DMS79 treated with DMSO at 0.1 percent for 48 hours (cell line): ENCODE measurements at places on chromosomes 13 and 19.

GRCh38 chr19:4328243-4328990, 10.2 kb downstream of the STAP2 start:
- DNase-seq, result no peak

GRCh38 chr19:5694167-5694955, 4.3 kb downstream of the RPL36 start:
- no peak for DNase-seq

DNA sequence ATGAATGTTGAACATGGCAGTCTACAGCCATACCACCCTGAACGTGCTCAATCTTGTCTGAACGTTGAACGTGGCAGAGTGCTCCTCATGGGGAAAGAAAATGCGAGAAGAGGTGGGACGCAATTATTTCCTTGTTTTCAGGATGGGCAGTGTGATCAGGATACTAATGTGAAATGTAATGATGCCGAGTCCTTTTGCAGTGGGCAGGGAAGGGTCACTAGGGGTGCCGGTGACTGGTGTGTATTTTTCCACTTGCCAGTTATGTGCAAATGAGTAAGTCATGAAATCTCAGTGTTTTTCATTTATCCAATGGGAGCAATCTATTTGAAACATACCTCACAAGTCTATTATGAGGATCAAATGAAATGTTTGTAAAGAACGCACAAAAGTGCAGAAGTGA, 84.8 kb downstream of the LNX2 start:
- no peak for DNase-seq

GRCh38 chr19:55325172-55325571, at the start of gene TMEM150B:
TMEM150B (minus strand) TSS chr19:55325341; CDS start chr19:55321036, 4,305 bp downstream.
- DNase-seq, result no peak

- DNase-seq, result no peak
These were observed at the start of gene LILRA2 for GRCh38 chr19:54573330-54573872. LILRA2 (plus strand) TSS chr19:54573790; CDS start chr19:54573879, 89 bp downstream.

DNA sequence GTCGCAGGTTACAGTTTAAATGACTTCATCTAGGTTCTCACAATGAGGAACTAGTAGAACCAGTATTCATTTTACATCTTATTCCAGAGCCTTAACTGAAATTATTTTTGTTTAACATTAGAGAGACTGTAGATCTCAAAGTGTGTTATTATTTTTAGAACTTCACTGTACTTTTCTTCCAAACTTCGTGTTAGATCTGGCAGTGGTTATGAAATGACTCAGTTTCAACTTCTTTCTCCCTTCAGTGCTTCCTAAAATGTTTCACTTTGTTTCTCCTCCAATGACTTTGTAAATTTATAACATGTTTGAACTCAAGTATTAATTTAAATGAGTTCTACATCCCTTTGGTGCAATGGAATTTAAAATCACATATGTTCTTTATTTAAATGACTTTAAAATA, 139.3 kb downstream of the PCDH9 start:
- DNase-seq, result no peak

DNA sequence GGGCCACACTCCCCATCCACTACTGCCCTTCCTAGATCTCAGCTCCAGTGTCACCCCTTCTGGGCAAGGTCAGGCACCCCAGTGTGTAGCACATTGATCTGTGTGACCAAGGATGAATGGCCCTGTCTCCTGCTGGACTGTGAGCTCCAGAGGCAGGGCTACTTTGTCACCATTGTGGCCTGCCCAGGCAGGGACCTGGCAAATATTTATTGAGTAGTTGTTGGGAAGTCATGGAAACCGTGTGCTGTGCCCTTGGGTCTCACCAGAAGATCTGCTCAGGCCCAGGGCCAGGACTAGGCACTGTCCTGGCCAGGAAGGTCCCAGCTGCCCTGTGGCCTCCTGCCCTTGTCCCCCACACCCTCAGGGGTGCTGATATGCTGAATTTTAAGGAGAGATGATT, 10.5 kb downstream of the NACC1 start:
- no peak for DNase-seq

GRCh38 chr19:18426416-18426767, 7.2 kb downstream of the SSBP4 start:
- DNase-seq, result no peak

DNA sequence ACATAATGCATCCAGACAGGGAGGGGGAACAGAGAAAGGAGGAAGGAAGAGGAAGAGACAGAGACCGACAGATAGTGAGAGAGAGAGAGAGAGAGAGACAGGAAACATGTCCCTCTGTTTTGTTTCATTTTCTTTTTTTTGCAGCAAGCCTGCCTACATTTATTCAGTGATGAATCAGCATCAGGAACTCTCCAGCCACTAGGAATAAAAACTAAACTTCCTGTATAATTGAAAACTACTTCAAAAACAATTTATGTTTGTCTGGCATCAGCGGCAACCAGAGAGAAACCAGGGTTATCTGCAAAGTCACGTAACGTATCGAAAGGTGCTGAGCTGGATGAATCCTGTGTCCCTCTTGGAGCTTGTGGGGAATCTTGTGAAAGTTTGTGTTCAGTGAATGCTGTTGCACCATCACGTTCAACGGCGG, 148.6 kb upstream of the SOX21 start:
- no peak for DNase-seq

DNA sequence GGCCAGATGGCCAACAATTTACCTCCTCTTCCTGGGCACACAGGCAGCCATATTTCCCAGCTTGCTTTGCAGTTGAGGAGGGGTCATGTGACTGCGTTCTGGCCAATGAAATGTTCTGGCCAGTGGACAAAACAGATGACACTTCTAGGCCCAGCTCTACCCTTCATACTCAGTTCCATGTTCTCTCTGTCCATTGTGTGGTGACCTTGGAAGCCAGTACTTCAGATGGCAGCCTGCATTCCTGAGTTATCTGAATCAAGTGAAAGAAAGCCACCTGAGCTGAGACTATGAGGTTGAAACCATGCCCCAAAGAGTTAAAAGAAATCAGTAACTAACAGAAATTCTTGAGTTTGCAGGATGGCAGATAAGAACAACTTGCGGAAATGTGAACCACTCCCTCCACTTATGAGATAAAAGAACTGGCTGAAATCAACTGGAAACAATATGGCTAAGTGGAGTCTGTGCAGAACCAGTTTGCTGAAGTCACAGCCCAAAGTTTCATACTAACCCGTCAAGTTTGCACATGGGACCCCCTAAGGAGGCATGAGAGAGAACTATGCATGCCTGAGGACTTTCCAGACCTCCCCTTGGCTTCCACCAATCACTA, 8.1 kb downstream of the FAM187B start:
- no peak for DNase-seq

DNA sequence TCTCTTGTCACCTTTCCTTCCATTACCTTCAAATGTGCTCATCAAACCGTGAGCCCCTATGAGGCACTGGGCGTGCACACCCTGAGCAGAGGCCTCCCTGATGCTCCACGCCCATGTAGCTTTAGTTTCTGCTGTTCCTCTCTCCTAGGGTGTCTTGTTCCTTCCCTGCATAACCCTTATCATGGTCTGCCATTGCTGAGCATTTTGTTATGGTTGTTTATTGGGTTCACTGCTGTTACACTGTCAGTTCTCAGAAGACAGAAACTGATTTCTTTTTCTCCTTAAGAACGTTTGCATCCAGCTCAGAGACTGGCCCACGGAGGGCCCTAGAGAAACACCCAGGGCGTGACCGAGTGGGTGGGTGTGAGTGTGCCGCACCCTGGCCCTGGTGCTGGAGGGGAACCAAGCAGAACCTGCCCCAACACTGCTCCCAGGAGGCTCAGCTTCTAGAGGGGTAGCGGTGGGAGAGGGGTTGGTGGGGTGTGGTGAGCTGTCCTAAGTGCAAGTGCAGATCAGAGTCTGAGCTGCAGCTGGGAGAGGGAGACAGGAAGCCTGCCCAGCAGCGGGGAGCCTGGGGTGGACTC, 61.4 kb upstream of the URI1 start:
- peak; percentile 65 for DNase-seq

GRCh38 chr13:102309110-102309509, 92.7 kb downstream of the FGF14 start:
- DNase-seq, result peak; percentile 98

DNA sequence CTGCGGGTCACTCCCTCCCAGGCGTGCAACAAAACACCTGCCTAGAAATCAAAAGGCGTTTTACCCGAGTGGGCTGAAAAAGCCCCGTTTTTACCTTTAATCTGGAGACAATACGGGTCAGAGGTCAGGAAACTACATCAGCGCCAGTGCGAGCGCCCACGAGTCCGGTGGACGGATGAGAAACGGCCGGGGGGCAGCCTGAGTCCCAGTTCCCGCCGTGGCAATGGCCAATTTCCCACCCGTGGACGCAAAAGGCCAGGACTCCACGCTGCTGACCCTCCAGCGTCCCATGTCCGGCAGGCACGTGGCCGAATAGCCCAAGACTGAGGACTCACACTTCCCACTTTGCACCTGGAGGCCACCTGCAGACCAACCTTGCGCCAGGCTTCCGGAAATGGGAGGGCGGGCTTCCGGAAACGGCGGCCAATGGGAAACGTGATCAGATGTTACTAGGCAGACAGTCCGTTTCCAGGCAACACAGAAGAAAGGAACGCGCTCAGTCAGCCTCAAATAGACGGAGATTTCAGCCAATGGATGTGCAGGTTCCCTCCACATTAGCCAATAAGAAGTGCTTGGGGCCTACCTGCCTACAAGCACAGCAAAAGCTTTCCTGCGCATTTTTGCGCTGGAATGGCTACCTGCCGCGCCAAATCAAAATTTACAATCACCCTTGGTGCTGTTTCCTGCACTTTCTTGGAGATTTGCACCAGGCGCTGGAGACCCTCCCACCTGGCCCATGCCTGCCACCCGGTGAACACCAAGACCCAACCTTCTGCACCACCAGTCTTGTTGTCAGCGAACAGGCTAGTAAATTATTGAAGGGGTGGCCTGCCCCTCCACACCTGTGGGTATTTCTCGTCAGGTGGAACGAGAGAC, 47.4 kb downstream of the ZFP14 start:
- DNase-seq, result peak; percentile 99

DNA sequence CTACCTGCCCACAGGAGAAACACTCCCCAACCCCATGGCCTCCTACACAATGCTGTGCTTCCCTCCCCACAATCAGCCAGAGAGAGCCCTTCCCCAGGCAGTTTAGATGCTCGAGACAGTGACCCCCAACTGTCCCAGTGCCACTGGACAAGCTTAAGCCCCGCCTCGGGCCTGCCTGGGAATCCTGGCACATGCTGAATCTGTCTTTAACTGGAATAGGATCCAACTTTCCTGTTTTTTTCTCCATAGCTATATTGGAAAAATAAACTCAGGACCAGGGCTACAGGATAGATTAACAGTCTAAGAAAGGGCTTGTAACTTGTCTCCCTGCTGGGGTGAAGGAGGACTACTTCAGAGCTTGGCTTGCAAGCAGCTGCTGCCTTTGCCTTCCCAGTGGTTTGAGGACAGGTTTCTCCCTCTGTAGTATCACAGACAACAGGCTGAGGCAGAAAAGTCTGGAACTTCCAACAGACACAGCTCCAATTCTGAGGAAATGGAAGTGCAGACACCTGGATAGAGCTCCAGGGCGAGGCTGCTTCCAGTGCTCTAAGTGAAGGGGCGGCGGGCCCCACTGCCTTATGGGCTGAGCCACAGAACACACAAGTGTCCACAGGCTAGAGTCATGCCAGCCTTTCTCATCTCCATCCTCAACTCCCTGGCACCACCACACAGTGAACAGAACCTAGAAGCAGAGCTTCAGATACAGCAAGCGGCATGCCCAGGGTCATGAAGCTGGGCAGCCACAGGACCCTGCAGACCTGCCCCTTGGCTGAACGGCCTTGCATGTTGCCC, 228.3 kb downstream of the TUBA3C start:
- DNase-seq, result no peak

- DNase-seq, result no peak
These were observed 434.5 kb downstream of the OLFM4 start for GRCh38 chr13:53463106-53463505.

GRCh38 chr13:99351772-99352171, 44.6 kb upstream of the GPR183 start:
- DNase-seq, result no peak

- DNase-seq, result no peak
These were observed 887.3 kb downstream of the DIAPH3 start for GRCh38 chr13:59276436-59276835.

- peak; percentile 82 for DNase-seq
These were observed at the start of gene ZNF530 for GRCh38 chr19:57599761-57600383. ZNF530 (plus strand) TSS chr19:57599885; CDS start chr19:57604346, 4,461 bp downstream.

DNA sequence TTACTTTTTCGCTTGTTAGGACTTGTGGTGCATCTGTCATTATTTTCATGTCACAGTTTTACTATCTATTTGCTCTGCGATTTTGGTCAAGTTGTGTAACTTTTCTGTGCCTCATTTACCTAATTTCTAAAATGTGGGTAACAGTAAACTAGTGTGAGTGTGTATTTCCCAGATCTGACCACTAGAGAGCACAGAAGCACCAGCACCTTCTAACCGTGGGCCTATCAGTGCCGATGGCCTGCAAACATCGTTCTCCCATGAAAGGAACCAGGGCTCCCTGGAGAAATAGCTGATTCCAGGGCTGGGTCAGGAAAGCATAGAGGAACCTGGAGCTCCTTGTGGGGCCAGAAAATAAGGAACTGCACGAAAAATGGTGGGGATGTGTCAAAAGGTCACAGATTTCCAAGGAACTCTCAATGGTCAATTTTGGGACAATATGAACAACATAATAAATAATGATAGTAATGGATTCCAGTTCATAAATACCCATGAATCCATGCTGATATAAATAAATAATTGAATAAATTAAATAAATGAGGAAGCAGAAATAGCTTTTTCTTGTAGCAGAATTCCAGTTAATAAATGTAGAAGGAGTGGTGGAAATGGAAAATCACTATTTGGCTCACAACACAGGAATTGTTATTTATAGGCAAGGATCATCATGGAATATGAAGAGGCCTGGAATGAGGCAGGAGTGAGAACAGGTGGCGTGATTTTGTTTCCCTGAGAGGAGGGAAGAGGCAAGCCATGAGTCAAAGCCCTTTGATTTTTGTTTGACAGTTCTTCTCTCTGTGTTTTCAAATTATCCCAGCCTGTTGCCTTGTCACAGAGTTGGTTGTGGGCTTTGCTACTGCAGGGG, 31.1 kb downstream of the CEACAM8 start:
- peak; percentile 6 for DNase-seq

DNA sequence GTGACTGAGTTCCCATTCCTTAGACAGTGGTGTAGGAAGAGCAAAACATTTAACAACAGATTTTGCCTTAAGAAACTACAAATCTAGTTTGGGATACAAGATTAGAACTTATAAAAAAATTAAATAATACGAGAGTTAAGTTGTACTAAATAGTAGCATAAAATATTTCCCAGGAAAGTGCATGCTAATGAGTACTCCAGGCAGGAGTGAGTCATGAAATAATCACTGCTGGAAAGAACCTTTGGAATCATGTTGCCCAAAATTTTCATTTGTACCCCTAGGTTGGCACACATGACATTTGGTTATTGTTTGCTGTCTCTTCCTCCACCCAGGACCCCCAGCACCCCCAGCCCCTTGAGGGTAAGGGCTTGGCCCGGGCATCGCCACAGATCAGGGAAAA, 26.3 kb upstream of the KL start:
- no peak for DNase-seq
